ENCODE measurements at places on chromosomes 6 and 20. TPM values are rescaled to one million over a fixed set of nuclear protein-coding genes. Genes with fewer than 3 reads are reported as not detected.

The TP53TG5 gene
- total RNA-seq: not detected

The CNKSR3 gene
- total RNA-seq: 11.0 TPM

- no peak for DNase-seq
Observed at GRCh38 chr6:41781366-41781730, 766 bp downstream of the PRICKLE4 start.

DNA sequence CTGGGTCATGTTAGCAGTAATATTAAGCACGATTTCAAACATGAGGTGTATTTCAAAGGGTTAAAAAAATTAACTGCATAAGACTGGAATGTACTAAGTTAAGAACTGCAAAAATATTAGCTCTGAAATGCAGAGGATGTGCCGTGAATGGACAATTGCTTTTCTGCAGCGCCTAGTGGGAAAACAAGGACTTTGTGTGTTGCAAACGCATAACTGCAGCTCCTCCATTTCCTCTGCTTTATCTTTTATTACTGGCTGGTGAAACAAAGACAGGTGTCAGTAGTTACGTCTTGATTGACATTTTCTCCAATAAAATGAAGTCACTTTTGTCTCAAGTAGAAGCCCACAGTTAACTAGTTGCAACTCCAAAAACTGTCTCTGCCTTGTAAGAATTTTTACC lies 1.7 kb downstream of the PDE7B start:
- DNase-seq: peak; percentile 33

Data from endothelial cell of umbilical vein (primary cell).